T1000 (cell line): ENCODE measurements at places on chromosomes 4 and X.

- DNase-seq, result no peak
Measured at GRCh38 chr4:22780317-22780716, 87.6 kb downstream of the GBA3 start.

- no peak for DNase-seq
Measured at GRCh38 chr4:143282211-143282707, 54.4 kb upstream of the GAB1 start.

- no peak for DNase-seq
Measured at GRCh38 chr4:128384091-128384520, 96.5 kb upstream of the PGRMC2 start.

- DNase-seq, result no peak
Measured at GRCh38 chr4:157270108-157270507, 49.6 kb downstream of the GRIA2 start.

- no peak for DNase-seq
Measured at GRCh38 chr4:47359891-47360290, 103.6 kb downstream of the COMMD8 start.

DNA sequence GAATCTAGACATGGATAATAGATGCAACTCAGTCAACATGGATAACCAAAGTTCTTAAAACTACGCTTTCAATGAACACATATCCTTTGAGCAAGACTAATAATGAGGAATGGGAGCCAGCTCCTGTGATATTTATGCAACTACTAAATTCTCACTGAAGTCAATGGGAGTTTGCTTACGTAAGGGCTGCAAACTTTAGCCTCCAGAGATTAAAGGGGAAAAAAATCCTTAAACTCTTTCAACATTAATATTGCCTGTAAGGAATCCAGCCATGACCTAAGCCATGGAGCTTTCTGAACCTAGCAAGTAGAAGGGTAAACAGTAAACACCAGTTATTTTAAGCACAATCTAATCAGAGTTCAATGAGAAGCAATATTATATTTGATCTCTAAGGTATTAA, 125.2 kb upstream of the PITX2 start:
- no peak for DNase-seq

- DNase-seq, result peak; percentile 5
Measured at GRCh38 chr4:83320548-83320947, 14.1 kb downstream of the HPSE start.

DNA sequence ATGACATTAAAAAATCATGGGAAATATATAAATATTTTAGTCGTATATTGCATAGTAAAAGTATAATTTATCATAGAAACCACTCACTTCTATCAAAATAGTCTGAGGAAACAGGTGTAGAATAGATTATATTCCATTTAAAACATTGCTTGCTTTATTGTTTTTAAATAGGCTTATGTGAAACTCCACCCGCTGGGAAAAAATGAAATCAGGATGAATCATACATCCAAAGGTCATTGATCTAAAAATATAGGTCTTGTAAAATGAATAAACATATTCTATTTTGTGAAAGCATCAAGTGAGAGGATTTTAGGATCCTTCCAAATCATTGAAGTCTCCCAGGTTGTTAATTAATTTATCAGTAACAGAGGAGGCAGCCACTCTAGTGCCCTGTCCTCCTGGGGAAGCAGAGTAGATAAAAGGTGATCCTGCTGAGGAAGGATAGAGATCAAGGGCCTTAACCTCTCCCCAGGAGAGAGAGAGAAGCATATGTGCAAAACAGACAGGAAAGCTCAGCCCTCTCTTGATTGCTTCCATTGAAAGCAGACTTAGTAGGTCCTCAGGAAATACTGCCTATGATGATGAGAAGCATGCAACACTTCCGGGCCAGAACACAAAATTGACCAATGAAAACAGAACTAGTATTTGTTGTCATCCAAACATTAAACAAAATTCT, 96.8 kb upstream of the MAP9 start:
- no peak for DNase-seq

GRCh38 chr4:88619971-88620370, 27.7 kb downstream of the HERC3 start:
- no peak for DNase-seq

DNA sequence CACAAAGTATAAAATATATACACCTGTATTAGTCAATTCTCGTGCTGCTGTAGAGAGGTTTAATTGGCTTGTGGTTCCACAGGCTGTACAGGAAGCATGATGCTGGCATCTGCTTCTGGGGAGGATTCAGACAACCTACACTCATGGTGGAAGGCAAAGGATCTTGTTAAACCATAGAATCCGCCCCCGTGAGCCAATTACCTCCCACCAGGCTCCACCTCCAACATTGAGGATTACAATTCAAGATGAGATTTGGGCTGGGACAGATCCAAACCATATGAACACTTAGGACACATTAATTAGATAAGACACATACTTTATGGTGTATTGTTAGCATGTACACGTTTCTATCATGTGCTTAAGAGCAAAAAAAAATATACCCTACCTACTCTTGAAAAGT, 22.1 kb upstream of the SORBS2 start:
- DNase-seq, result no peak

DNA sequence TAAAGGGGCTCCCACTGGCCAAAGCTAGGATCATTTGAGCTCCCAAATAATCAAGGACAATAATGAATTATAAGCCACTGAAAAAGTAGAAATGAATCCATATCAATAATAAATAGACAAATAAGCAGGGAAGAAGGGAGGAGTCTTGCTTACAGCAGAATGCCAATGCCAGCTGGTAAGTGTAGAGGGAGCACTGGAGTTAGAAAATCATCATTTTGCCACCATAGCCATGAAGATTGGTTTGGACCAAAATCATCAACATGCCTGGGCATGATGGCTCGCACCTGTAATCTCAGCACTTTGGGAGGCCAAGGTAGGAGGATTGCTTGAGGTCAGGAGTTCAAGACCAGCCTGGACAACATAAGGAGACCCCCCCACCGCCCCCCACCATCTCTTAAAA, 20.4 kb upstream of the SH3KBP1 start:
- no peak for DNase-seq

DNA sequence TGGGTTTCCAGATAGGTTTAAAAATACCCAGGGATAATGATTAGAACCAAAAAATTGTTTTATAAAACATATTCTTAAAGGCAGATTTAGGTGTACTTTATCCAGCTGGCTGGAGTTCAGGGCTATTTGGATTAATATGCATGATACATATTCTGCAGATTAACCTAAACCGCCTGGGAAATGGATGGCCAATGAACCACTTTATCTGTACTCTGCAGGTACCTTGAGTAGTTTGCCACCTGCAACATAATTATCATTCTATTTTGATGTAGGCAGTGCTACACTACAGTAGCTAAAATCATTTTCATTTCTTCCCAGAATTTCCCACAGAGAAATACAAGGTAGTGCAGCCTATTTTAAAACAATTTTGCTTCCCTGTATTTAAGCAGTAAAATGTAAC, 683.2 kb upstream of the GNPDA2 start:
- DNase-seq, result no peak

GRCh38 chrX:15864629-15865028, 10.0 kb upstream of the AP1S2 start:
- DNase-seq, result peak; percentile 0

DNA sequence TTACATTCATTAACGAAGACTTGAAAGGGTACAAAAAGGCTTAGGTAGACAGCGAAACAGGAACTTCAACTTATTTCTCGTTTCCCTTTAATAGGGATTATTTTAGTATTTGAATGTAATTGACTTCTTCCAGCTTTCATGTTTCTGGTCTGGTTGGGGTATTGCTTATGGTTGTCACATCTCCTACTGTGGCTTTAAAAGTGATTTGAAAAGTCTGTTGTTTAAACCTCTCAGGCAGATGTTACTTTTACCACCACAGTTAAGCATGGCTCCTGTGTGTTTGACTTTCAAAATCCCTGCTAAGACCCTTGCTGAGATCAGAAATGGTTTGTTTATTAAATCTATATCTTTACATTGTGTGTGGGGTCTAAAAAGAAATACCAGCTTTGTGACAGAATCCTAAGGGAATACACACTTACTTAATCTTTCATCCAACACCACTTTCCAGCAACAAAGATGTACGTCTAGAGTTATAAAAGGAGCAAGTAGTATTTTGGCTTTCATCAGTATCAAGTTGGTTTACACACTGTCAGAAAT, 661.2 kb downstream of the FAT4 start:
- DNase-seq, result no peak

DNA sequence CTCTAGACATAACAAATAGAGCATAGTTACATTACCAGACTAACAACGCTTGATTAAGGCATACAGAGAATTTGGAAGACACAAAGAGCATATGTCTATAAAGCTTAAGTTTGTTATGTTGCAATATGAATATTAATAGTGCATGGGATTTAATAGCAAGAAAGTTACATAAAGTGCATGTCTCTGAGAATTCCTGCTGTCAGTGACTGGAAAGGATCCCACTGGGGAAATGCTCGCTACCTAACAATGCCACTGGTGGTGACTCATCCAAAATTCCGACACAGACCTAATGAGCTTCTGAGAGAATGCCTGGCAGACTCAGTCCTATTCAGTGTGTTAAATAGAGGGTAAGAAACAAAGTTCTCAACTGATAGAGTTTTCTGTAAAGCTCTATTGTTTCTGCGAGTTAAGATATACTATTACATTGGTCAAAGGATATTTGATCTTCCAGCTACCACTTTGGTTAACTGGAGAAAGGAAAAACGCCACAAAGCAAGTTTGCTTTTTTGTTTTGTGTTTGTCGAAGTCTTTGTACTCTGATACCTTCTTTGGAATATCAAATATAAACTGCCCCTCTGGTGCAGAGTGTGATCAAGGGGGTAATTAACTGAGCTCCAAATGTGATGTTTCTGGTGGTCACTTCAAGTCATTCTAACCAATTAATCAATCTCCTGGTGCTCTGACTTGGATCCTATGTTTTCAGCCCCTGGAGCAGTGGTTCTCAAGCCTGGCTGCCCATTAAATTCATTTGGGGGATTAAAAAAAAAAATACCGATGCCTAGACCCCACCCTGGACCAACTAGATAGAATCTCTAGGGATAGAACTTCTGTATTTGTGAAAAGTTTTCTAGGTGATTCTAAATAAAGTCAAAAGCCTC, 107.9 kb downstream of the PALLD start:
- DNase-seq, result no peak

DNA sequence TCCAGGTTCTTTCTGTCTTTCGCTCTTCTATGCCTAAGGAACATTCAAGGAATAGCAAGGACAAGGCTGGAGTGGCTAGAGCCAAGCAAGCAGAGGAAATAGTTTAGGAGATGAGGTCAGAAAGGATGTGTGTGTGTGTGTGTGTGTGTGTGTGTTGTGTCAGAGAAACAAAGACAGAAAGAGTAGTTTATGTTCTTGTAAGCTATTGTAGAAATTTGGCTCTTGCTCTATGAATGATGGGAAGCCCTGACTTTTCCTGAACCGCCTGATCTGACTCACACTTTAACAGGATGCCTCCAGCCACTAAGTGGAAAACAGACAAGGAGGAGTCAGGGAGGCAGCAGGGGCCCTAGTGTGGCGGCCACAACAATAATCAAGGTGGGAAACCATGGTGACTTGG, 39.7 kb downstream of the LGI2 start:
- DNase-seq, result peak; percentile 12

GRCh38 chr4:33160126-33160525, 2440.0 kb downstream of the PCDH7 start:
- no peak for DNase-seq

- no peak for DNase-seq
Measured at GRCh38 chr4:4596720-4597119, 54.9 kb upstream of the STX18 start.

GRCh38 chr4:78797777-78798284, 21.7 kb downstream of the BMP2K start:
- DNase-seq, result no peak

GRCh38 chrX:70774223-70774622, 134.3 kb downstream of the TEX11 start:
- no peak for DNase-seq

- DNase-seq, result no peak
Measured at GRCh38 chrX:53452812-53453211, 18.6 kb upstream of the HSD17B10 start.

DNA sequence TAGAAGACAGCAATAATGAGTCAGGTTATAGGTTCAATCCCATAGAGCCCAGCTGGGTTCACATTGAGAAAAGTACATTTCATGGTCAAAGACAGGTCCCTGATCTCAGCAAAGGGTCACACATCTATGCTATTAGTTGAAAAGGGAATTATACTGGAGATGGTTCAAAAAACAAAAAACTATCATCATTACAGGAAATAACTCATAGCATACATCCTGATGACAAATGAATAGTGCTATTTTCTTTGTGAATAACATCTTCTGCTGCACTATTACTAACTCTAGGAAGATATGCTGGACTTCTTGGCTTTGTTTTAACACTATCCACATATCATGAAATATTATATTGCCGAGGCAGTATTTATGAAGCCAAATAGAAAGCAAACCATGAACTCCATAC, 202.5 kb upstream of the MAB21L2 start:
- DNase-seq, result no peak

DNA sequence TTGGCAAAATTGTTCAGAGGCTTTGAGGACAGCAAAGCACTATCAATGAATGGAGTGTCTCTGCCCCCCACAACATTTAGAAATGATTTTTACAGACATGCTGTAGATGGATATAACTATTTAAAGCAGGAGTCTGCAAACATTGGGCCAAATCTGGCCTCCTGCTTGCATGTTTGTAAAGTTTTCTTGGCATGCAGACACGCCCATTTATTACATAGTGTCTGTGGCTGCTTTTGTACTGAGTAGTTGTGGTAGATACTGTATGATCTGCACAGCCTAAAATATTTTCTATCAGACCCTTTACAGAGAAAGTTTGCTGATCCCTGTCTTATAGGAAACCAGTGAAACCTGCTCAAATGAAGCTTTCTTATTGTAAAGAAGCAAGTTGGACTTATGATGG, 45.5 kb upstream of the PHEX start:
- no peak for DNase-seq

DNA sequence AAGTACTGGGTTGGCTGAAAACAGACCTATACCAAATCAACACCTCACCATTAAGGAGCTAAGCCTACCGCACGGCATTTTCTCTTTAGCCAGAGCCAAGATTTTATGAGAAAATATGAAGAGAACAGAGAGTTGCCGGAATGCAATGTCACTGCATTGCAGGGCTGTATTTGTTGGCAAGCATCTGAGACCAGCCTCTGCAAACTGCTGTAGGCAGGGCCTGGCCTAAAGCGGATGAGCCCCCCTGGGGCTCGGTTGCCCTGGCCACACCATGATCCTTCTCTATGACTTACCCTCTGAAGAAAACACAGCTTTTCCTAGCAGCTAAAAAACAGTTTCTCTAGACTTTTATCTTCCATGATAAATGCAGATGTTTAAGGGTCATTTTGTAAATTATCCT, 120.5 kb upstream of the SORBS2 start:
- no peak for DNase-seq

- DNase-seq, result no peak
Measured at GRCh38 chr4:105632599-105632998, 75.9 kb downstream of the INTS12 start.

- DNase-seq, result no peak
Measured at GRCh38 chr4:6194458-6195195, 5.7 kb downstream of the JAKMIP1 start.
